ENCODE measurements at places on chromosomes 4 and X.

GRCh38 chr4:185914583-185915199 is 102.7 kb upstream of the SORBS2 start:
- DNase-seq = no peak

GRCh38 chr4:40550948-40551462 is 78.7 kb downstream of the RBM47 start:
- no peak for DNase-seq

- DNase-seq = no peak
These were observed 246.5 kb downstream of the PPP1R2C start for GRCh38 chrX:42531441-42531840.

DNA sequence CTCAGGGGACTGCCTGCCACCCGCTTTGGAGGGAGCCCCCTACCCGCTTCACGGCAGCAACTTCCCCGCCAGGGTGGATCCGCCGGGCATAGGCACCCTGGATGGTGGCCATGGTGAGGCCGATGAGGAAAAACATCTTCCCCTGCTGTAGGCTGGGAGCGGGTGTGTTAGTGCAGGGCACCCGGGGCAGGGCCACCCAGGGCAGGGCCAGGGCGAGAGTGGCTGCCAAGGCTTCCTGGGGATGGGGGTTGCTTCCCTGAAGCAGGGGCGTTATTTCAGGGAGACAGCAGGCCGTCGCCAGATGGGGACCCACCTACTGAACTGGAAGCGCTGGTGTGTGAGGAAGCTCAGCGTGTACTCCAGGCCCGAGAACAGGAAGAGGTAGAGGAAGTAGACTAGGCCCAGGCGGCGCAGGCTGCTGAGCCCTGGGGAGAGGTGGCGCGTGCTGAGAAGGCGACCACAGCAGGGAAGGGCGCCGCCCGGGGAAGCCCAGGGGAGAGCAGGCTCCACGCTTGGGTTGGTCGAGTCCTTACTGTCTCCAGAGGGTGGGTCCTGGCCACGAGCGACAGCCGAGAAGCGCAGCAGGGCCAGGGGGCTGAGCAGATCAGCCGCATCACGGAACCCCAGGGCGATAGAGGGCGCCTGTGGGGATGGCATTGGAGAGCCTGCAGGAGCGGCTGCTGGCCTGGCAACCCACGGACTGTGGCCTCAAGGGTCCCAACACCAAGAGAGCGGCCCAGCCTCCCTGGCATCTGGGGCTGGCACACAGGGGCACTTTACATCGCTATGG is 31.5 kb downstream of the NOP14 start:
- DNase-seq = no peak

DNA sequence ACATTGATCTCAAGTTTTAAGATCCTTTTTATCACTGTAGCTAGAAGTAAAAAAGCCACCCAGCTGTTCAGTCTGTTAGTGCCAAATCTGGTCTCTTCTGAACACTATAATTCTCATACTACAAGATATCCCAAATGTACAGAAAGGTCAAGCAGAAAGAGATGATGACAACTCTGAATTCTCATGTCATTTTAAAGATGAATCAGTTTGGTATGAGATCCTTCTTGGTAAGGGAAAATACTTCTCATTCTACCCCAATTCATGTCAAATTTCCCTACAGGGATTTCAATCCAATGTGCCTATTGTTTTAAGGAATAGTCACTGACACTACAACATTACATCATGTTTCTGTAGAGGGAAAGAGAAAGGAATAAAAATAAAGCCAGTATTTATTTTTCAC is 184.5 kb downstream of the CPEB2 start:
- DNase-seq = no peak

- no peak for DNase-seq
These were observed 45.4 kb upstream of the RADX start for GRCh38 chrX:106566362-106566761.

GRCh38 chrX:18955676-18956075 is 28.2 kb downstream of the PHKA2 start:
- DNase-seq = no peak

DNA sequence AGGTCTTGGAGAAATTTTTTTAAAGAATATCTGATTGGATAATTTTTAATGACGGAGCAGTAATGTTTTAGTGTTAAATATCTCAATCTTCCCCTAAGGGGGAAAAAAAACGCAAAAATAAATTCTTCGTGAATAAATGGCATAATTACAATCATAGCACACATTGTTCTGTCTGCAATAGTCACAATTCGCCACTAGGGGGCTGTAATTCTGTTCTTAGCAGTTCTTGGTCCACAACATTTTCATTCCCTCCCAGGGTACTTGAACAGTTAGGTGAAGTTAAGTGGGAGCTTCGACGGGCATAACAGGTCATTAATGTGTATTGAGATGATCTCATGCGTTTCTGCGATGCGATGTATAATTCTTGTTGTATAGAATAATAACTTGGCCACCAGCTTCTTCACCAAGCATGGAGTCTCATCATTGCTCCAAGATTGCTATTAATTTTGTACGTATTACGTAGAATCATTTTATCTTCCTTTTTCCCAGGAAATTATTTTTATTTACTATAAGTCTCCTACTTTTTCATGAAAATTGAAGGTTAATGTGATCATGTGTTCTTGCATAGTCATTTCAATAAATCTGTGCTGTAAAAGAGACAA is 27.2 kb downstream of the HTR2C start:
- DNase-seq = no peak

- DNase-seq = no peak
These were observed 55.8 kb downstream of the ADAMTS3 start for GRCh38 chr4:72513227-72513626.

DNA sequence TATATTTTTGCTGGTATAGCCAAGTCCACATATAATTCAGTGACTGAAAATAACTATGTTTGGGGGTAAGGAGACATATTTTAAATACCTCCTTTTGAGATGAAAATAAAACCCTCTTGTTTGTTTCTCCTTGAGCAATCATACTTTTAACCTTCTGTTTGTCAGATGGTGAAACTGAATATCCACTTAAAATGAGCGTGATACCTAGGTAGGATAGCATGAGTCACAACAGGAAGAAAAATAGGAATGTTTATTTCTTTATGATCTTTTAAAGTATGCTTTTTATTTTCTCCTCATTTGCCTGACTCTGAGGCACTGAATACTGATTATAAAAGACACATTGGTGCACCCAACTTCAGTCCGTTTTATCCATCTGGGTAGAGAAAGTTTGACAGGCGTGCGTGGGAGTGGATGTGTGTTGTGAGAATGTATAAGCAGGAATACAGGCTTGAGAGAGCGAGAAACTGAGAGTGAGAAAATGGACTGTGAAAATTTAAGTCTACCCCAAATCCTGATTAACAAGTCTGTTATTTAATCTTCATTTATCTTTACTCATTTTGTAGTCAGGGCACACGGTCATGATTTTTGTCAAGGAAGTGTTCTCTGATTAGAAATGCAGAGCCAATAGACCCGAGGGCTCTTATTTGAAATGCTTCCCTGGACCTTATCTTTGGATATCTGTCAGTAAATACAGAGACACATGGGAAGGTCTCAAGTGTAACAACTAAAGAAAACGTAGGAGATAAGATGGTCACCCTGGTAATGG is 62.1 kb upstream of the ANTXR2 start:
- no peak for DNase-seq

DNA sequence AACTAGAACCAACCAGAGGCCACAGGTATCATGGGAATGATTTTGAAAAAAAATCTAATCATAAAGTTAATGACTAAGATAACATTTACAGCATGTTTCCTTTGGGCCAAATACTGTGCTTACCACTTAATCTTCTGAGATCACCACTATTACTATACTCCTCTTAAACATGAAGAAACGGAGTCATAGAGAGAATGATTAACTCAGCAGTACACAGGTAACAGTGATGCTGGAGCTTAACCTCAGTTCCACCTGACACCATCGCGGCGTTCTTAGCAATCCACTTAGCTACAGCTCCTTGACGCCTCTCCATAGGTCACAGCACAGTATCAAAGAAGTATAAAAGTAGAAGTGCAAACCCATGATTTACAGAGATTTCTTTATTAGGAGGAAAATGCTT is 592.6 kb upstream of the SLIT2 start:
- no peak for DNase-seq

- DNase-seq = no peak
These were observed 9.9 kb downstream of the PPAT start for GRCh38 chr4:56425518-56425917.

- no peak for DNase-seq
These were observed 60.2 kb upstream of the MAOA start for GRCh38 chrX:43595931-43596330.

- DNase-seq = no peak
These were observed 23.7 kb downstream of the TLR8 start for GRCh38 chrX:12930150-12930549.

DNA sequence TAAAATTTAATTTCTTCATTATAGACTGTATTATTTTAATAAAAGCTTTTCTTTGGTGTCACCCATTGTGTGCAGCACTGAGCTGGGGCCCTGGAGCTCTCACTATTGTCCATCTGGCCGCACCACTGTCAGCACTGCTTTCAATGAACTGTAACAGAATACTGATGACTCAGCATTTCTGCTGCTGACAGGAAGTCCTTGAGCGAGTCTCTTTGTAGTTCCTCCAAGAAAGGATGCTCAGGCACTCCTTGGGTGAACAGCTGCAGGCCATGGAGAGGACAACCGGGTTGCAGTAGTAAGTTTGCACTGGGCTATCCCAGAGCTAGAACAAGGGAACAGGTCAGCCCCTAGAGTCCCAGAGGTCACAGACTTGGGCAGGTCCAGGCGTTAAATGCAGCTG is 81.6 kb downstream of the SORBS2 start:
- DNase-seq = peak; percentile 4

GRCh38 chr4:184417802-184418511 is 56.4 kb downstream of the IRF2 start:
- no peak for DNase-seq

DNA sequence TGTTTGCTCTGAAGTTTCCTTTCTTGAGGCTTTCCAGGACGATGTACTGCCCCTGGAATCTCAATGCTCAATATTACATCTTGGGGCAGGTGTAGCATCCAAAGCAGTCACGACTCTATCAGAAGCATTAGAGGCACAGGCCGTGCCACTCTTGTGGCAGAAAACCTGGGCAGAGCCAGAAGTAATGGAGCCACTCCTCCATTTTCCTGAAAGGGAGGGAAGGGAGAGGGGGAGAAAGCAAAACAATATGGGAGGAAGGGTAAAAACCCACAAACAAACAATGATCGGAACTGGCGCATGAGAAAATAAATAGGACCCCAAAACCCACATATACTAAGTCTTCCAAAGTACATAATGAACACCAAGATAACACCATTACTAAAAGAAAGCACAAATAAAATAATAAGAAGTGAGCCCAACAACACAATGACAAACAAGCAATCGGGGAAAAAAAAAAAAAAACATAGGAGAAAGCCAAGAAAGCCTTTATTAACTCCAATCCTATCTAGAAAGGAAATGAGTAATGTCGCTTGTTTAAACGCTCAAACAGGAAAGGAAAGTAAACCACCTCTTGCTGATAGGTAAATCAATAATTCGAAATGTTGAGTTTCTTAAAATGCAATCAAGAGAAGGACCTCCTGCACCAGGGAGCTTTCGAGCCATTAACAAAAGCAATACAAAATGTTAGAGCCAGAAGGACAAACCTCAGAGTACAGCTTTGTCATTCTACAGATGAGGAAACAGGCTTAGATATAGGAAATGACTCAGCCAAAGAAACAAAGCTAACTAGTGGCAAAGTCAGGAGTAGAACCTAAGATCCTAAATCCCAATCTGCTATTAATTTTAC is 117.4 kb downstream of the ATRX start:
- no peak for DNase-seq

GRCh38 chr4:69098470-69098869 is 2.2 kb downstream of the UGT2B7 start:
- no peak for DNase-seq

DNA sequence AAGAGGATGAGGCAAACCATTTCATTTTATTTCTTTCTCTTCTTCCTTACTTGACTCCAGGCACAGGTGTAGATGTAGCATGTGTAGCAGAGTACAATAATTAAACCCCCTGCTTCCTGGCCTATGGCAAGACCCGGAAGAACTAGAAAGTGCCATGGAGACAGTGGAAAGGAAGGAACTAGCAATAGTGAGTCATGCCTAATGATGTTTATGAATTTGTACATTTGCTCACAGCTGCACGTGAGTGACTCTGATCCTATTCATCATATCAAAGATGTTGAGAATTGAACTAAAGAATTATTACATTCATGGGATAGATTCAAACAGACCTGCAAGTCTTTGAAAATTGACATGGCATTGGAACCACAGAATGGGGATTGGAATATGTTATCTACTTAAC is 2233.9 kb upstream of the TENM3 start:
- no peak for DNase-seq

- DNase-seq = no peak
These were observed 4.3 kb downstream of the GIMD1 start for GRCh38 chr4:106364282-106364681.

- no peak for DNase-seq
These were observed 841.0 kb downstream of the FAM133A start for GRCh38 chrX:94515009-94515408.

DNA sequence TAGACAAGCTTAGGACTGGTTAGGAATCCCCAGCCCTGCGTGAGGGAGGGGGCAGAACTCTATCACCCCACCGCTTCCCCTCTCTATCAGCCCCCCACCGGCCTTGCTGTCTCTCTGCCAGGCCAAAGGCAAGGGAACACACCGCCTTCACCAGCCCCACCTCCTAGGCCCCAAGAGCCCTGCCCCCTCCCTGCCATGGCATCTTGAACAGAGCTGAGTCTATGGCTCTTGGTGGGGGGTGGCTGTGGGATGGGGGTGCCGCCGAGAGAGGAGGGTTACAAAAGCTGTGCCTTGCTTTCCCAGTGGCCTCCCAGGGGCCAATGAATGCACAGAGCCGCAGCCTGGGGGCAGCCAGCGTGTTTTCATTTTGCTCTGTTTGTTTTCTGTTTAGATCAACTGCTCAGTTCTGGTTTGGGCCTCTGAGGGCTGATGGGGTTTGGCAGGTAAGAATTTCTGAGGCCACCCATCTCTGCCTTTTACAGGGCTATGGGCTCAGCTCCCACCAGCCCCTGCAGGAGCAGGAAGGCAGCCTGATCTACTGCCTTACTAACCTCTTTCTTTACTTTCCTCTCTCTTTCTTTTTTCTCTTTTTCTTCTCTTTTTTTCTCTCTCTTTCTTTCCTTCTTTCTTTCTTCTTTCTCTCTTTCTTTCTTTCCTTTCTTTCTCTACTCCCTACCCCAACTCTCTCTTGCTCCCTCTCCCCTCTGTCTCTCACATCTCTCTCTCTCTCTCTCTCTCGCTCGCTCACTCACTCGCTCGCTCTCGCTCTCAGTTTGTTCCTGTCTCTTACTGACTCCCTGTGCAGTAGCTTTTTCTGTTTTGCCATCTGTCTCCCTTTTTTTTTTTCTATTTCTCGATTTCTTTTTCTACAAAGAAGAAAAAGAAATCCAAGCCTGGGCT is 128.3 kb downstream of the PJA1 start:
- no peak for DNase-seq
